ENCODE measurements at places on chromosomes 1 and 21.

DNA sequence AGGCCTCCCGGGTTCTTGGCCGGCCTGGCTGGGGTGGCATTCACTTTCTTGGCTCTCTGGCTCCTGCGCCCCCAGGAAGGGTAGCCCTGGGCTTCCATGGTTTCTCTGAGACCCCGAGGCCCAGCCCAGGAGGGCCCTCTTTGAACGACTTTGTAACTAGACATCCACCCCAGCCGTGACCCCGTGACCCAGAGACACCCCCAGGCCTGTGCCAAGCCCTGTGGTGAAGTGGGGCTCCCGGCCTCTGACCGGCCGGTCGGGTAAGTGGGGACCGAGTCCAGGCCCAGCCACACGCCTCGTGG, 64.0 kb downstream of the COL18A1 start:
- DNase-seq: no peak

DNA sequence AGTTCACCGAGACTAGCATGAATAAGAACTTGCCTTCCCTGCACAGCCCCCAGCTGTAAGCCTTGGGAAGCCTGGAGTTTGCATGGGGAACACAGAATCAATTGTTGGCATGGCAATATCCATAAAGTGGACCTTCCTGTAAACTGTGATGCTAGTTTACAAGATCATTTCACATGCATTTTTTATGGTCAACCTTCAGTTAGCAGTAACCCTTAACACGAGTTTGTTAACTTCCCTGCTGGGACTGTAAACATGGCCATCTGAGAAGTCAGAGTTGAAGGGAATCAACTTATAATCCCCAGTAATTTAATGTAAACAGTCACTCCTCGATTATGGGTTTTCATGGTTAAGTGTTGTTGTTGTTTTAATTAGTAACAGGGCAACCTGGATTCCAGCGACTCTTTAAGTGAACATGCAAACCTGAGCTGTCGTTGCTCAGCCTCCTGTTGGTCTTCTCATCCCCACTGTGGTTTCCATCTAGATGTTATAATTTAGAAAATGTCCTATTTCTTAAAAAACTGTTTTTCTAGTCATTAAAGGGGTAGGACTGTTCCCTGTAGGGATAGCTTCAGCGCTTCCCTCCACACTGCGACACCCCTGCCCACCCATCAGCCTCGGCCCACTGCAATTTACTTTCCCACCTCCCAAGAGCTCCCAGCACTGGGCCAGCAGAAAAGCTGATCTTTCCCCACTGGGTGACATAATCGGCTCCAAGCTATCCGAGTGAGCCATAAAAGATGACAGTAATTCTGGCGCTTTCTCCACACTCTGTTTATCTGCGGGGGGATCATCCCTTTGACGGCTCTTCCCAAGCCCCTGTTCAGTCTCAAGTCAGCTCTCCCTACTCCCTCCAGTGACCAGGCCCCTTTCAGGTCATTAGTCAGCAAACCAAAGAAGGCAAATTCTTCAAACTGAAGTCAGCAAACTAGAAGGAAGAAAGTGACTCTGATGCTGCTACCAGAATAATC, 107.6 kb upstream of the IPO9 start:
- DNase-seq: no peak

DNA sequence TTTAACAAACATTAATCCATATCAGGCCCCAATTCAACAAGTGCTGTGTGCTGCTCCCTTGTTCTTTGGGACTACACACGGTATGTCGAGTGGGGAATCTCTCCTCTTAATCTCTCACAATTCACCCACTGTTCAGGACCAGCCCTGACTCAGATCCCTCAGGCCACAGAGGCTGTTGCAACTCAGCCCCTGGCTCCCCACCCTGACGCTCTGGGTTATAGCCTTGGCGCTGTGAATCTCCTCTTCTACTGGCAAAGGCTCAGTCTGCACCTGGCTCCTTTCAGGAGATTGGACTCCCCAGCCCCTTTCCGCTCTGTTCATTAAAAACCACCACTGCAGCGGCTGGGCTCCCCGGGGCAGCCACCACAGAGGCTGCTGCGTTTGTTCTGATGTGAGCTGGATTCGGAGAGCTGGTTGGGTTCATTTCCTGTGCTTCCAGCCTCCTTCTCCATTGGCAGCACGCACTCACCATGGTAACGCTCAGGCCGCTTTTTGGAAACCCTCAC, 13.0 kb downstream of the CAPN8 start:
- DNase-seq: no peak

GRCh38 chr1:246678816-246679793, 45.1 kb upstream of the SCCPDH start:
- DNase-seq: no peak

DNA sequence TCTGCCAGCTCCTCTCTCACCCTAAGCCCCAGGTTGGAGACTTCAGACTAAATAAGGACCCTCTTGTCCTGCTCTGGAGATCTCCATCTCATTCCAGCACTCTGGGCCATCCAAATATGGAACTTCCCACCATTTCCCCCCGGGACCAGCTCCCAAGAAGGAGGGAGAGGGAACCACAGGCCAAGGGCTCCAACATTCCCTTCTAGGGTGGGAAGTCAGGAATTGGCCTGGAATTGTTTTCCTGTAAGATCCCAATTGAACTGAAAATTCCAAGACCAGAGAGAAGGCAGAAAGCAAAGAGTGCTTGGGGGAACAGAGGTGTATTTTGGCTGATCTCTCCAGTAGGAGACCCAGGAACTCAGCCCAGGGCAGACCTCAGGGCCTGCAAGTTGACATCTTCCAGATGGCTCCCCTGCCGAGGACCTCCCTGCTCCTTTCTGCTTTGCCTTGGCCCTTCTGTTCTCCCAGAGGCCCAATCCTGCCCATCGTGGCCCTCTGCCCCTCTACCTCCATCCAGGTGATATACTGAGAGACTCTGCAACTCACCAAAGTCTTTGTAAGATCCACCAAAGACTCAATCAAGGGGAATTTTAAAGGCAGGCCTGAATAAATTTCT, 14.9 kb downstream of the CSRP1 start:
- no peak for DNase-seq

GRCh38 chr1:33930346-33931110, 66.6 kb downstream of the HMGB4 start:
- no peak for DNase-seq

GRCh38 chr1:30750731-30751291, 6.8 kb downstream of the LAPTM5 start:
- no peak for DNase-seq

DNA sequence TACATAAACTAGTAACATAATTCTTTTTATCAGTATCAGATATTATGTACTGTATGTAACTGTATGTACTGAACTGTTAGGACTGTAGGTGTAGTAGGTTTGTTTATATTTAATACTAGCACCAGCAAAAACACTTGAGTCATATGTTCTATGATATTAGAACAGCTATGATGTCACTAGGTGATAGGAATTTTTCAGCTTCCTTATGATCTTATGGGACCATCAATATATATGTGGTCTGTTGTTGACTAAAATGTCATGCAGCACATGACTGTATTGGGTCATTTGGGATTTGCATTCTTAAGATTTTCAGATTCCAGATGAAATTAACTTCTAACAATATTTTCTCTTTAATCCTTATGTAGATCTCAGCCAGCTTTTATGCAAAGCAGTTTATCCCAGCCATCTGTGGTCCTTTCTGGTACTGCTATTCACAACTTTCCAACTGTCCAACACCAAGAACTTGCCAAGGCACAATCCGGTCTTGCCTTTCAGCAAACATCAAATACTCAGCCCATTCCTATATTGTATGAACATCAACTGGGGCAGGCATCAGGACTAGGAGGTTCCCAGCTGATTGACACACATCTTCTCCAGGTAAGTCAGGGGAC, 38.3 kb upstream of the MYOCOS start:
- DNase-seq: no peak

DNA sequence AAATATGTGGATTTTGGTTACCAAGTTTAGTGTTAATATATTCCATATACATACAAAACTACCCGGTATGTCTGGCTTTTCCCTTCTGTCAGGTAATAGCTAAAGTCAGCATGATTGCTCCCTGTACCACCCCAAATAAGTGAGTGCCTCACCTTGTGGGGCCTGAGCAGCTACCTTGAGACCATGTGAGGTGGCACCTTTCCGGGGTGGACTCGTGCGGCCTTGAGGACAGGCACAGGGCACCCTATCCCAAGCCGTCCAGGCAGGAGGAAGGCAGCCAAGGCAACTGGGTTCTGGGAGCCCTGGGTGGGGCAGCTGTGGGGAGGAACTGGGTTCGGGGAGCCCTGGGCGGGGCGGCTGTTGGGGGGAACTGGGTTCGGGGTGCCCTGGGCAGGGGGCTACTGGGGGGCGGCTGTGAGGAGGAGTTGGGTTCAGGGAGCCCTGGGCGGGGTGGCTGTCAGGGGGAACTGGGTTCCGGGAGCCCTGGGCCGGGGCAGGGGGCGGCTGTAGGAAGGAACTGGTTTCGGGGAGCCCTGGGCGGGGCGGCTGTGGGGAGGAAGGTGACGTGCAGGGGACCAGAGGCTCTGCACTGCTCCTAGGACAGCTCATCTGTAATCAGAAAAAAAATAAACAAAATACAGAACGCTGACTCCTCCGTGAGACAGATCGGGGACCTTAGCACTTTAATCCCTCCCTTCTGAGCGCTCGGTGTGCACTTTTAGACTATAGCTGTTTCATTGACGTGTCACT, 63.3 kb downstream of the POFUT2 start:
- DNase-seq: no peak

DNA sequence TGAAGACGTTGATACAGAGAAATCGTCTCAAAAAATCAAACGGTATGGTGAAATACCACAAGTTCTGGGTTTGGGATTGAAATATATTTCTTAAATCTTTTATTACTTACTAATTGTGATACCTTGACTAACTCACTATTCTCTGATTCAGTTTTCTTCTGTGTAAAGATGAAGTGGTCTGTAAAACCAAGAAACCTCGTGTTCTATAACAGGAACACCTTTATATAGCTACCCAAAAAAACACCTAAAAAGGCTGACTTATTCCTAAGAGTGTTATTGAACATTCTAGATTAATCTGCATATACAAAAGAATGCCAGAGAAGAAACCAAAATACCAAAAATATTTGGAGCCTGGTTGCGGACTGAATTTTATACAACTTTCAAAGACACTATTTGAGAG, 721 bp downstream of the LRRIQ3 start:
- DNase-seq: no peak

GRCh38 chr1:156376146-156376545, 7.1 kb downstream of the RHBG start:
- no peak for DNase-seq

DNA sequence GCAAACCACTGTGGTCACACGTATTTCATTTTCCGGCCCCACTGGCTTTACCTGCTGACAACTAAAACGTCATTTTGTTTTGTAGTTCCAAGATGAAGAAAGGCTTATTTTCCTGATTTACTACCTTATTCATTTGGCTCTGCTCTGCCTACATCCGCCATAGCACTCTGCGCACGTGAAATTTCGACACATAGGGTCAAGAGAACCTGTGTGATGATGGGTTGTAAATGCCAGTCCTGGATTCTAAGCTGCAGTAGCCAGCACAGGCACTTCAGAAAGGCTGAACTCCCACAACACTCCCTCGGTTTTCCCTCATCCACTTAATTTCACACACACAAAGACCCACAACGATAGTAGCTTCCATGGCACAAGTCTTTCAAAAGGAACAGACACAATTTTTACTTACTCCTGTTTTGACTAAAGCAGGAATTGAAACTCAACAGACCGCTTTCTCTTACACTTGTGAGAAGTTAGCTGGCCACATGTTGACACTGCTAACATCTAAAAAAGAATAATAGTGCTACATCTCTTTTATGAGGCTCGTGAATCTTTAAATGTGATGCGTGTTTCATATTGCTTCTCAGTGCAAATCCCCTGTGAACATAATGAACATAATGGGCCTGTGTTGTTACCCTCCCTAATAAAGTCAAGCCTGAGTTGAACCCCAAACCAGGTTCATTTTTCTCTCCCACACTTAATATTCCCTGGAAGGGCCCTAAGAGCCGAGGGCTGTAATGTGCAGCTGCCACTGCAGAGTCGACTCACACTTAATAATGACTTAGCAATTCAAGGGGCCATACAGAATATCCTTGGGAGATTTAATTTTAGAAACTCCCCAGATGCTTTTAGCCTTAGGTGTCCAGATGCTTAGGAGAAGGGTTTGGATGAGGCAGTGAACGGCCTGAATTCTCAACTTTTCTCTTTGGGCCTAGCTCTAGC, 1.5 kb upstream of the RUNX1 start:
- no peak for DNase-seq

DNA sequence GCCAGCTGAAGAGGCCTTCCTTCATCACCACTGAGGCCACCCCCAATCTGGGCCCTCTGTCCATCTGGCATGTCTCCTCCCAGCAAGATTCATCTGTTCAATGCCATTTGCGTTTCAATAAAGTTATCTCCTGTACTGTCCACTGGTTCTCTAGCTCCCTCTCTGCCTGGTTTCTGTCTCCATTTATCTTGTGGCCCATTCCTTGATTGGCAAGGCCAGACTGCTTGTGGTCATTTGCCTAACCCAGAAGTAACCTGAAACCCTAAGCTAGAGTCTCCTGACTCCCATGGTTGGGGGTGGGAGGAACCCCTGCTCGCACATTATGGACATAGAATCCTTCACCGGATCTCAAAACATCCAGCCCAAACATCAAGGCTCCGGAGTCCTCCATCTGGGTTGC, 2.1 kb upstream of the IPO9 start:
- DNase-seq: no peak

DNA sequence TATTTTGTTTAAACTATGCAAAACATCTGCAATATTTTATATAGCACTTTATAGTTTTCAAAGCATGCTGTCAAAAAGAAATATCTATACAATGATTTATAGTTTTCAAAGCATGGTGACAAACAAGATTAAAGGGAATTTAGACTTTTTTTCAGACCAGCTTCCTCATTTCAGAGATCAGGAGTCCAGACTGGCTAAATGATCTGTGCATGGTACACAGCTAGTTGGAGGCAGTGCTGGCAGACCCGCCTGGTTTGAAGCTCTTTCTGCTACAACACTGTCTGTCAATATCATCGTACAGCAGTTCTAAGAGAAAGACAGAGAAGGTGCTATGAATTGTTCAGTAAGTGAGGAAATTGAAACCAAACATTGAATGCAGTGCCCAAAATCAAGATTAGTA, 479.0 kb downstream of the PTBP2 start:
- DNase-seq: no peak
